ENCODE measurements at places on chromosomes 3 and 15. TPM values are rescaled to one million over a fixed set of nuclear protein-coding genes. Genes with fewer than 3 reads are reported as not detected.

DYNC1LI1 gene
- 45.4 TPM for total RNA-seq

ILDR1 gene
- total RNA-seq, result not detected

RETNLB gene
- not detected for total RNA-seq

GPR149 gene
- total RNA-seq, result not detected

ATP8B4 gene
- 0.53 TPM for total RNA-seq

CASR gene
- total RNA-seq, result not detected

Data from HFFc6 (cell line).